ENCODE measurements at places on chromosomes 12 and 14.

- DNase-seq: no peak
These were observed 3.4 kb downstream of the CYP46A1 start for GRCh38 chr14:99687284-99688209.

- DNase-seq: no peak
These were observed 303 bp downstream of the GAPDH start for GRCh38 chr12:6534695-6534944.

- no peak for DNase-seq
These were observed at the start of gene LRRK2 for GRCh38 chr12:40224439-40225291. Gene LRRK2 (plus strand): TSS chr12:40224997. CDS start chr12:40225132, 135 bp downstream.

DNA sequence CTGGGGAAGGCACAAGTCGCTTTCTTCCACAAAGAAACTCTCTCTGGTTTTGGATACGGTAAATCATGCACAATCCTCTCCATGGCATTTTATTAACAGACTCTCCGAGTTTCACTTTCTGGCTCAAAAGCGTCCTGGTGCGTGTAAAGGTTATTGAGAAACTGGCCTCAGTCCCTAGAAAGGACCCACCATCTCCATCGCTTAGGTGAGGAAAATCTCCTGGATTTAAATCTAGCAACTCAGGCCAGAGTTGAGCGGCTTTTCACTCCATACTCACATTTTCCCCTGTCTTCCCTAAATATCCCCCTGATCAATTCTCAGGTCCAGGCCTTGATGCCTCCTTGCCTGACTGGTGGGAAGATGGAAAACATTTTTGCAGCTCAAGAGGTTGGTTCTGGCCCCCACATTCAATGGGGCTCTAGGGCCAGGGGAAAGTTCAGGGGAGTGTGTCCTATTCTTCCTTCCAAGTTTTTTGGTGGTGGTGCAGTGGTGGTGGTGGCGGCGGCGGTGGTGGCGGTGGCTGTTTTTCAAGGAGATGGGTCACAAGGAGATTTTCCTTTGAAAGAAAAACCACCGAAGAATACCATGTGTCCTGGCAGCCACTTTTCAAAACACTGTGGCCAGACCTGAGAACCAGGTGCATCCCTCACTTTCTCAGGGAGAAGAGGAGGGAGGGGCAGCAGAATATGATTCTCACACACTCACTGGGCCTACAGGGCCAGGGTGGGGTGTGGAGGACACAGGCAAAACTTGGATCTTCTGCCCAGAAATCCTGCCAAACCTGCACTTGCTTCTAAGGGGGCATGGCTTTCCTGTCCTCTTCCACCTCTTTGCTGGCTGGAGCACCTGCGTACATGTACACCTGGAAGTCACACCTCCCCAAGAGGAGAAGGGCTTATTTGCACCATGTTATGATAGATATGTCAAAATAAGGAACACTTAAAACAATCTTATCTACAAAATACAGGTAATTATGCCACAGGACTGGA is 46.7 kb upstream of the PNMA1 start:
- no peak for DNase-seq

DNA sequence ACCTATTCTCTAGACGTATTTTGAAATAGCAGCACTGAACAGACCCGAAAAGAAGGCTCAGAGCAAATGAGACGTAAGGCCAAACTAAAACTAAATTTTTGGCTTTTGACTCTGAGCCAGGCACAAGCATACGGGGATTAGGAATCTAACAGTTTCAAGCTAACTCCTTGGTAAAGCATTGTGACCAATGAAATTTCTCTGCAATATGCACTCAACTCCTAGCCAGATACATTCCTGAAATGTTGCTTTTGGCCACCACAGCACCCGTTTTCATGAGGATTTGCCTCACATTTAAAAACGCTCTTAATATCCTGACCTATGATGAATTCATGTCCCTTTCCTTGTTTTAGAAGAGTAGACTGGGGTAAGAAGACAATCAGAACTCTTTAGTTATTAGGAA is 53.1 kb upstream of the NPFF start:
- no peak for DNase-seq

Measured in stimulated activated CD4-positive, alpha-beta T cell treated with anti-CD3 and anti-CD28 coated beads, TNF-alpha, amount 100 ng/mL, for 48 hours (primary cell).